Right lobe of liver (tissue), 6 donors: ENCODE measurements at places on chromosomes 1 and 21. TPM values are rescaled to one million over a fixed set of nuclear protein-coding genes. Genes with fewer than 3 reads are reported as not detected.

The RSPO1 gene
- not detected for total RNA-seq

The CD1C gene
- not detected for total RNA-seq

The COL24A1 gene
- total RNA-seq, result not detected

The ANXA9 gene
- 14.9 TPM for total RNA-seq

The DENND2C gene
- 3.0 TPM for total RNA-seq

The S100A14 gene
- 6.1 TPM for total RNA-seq

The GUCA2B gene
- not detected for total RNA-seq

The SLC5A9 gene
- 12.1 TPM for total RNA-seq

The BSND gene
- total RNA-seq, result not detected

The SPATA46 gene
- not detected for total RNA-seq

The OR14K1 gene
- total RNA-seq, result not detected

The RLF gene
- total RNA-seq, result 5.9 TPM

The CRNN gene
- not detected for total RNA-seq

The FMO2 gene
- 6.2 TPM for total RNA-seq

The SLC6A17 gene
- total RNA-seq, result not detected

The FAM78B gene
- total RNA-seq, result 0.86 TPM

The TMPRSS15 gene
- total RNA-seq, result not detected

The SLC45A1 gene
- total RNA-seq, result 0.42 TPM

The ZNF648 gene
- 0.79 TPM for total RNA-seq

The HTR6 gene
- not detected for total RNA-seq

The AGO4 gene
- total RNA-seq, result 9.8 TPM

The MTARC1 gene
- 62.6 TPM for total RNA-seq

The IL12RB2 gene
- total RNA-seq, result 1.3 TPM
